ENCODE measurements at places on chromosomes 7 and 10.

- DNase-seq, result no peak
Measured at GRCh38 chr10:125823663-125824251, 411 bp downstream of the BCCIP start.

DNA sequence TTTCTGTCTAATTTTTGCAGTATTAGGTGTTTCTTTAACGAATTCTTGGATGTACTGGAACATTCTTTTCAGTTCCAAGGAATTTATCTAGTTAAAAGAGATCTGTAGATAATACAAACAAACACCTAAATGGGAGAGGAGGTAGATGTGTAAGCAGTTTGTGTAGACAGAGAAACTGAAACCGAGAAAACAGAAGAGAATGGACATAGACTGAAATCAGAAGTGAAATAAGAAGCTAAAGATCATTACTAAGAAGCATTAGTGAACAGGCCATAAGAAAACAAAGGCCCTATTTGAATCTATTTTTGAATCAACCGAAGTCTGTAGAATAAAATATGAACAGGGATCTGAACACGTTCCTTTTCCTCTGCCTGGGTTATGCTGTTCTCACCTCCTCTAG, 26.5 kb upstream of the TMEM229A start:
- no peak for DNase-seq

GRCh38 chr7:155108144-155108901, 38.2 kb downstream of the HTR5A start:
- no peak for DNase-seq

GRCh38 chr10:27448921-27449320, 55.2 kb upstream of the RAB18 start:
- no peak for DNase-seq

DNA sequence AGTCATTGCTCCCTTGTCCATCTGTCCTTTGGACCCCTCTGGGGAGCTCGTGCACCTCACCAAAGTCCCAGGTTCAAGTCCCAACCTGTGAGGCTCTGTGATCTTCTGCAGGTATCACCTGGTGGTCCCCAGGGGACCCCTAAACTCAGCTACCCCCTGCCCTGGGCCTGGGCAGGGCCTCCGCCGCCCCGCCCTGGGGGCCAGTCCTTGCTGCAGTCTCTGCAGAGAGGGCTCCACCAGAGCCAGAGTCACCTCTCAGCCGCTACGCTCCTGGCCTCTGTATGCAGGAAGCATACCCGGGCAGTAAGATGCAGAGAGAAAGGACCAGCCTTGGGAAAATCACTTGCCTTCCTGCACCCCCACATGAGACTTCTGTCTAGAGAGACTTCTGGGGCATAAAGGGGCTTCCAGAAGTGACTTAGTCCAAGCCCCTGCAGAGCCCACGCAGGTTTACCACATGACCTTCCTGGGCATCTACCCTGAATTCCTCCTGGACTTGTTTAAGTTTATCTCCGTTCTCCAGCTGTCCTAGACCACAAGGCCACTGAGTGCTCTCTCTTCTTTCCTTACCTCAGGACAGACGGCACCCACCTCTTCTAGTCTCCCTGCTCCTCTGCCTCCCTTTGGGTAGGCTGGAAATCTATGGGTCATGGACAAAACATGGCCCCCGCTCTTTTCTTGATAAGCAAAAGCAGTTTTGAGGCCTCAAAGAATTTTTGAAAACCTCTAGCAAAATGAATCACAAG, 21.2 kb downstream of the CALML5 start:
- no peak for DNase-seq

DNA sequence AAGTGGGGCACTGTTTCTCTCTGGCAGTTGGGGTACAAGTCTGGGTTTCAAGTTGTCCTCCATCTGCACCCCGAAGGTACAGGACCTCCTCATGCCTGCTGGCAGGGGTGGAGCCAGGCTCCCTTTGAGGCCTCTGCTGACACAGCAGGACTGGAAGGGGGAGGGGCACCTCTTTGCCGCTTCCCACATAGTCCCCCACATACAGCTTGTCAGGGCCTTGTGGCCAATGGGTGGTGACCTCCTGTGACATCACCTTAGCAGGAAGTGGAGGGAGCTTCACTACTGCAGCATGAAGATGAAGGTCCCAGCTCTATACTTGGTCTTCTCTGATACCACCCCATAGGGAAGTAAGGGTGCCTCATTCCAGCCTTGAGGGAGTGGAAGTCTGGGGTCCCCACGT, 167.8 kb downstream of the RAMP3 start:
- DNase-seq, result no peak
